ENCODE measurements at places on chromosomes 1 and 21.

- DNase-seq: no peak
These were observed 27.0 kb upstream of the ST6GALNAC5 start for GRCh38 chr1:76840278-76840677.

- DNase-seq: peak; percentile 93
These were observed 7.0 kb downstream of the SIPA1L2 start for GRCh38 chr1:232622981-232623380.

- DNase-seq: no peak
These were observed 17.1 kb upstream of the PINK1 start for GRCh38 chr1:20615946-20616846.

DNA sequence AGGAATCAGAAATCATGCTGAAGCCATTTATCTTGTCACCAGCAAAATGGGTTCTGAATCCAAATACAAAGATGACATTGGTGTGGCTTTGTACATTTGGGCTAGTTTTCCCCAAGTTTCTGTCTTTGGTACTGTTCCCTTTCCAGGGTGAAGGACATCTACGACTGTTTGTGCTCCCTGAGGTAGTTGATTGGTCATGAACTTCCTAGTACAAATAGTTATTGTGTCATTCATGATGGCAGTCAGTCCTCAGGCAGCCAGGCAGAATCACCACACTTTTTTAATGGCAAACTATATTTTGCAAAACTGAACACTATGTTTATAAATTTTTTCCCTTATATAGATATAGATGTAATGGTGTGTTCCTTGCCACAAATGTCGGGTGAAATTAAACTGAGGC, 46.0 kb downstream of the CEP350 start:
- DNase-seq: no peak

DNA sequence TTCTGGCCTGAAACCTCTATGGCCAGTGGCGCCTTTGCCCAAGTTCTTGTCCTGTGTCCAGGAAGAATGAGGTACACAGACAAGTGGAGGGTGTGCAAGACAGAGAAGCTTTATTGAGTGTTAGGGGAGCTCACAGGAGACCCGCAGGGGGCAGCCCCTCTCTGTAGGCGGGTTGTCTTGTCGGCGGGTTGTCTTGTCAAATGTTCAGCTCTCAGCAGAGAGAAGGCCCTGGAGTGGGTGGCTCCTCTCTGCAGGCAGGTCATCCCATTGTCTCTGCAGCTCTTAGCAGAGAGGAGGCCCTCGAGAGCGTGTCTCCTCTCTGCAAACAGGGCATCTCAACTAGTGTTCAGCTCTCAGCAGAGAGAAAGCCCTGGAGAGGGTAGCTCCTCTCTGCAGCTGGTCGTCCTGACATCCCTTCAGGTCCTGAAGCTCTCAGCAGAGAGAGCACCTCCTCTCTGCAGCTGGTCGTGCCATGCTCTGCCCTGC, 11.0 kb downstream of the COL6A2 start:
- peak; percentile 1 for DNase-seq
